ENCODE measurements at places on chromosomes 1 and 21.

GRCh38 chr1:209402697-209403096 lies 180.8 kb upstream of the CAMK1G start:
- DNase-seq = no peak

DNA sequence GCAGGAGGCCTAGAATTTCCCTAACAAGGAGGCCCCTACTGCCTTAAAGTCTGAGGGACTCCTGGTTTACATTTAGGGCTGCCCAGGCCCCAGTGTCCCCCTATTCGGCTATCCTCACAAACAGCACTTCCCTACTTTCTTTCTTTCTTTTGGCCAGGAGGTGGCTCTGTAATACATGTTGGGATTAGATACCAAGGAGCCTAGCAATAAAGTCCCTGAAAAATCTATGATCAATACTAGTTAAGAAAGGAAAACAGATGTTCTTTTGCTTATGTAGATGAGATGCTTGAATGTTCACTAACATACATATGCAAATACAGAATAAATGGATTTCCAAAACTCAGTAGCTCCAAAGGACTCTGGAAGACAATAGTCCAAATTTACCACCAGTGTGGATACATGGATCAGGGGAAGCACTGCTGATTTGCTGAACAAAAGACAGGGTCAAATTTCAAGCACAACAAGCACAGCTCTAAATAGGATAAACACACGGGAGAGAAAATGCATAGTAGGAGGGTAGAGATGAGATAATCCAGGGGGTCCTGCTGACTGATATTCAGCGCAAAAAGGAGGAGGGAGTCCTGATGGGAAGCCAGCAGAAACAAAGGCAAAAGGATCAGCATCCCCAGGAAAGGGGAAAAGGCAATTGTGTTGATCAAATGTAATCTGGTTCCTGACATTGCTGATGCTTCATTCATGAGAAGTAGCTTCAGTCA lies 240.0 kb downstream of the NUF2 start:
- DNase-seq = no peak

- no peak for DNase-seq
These were observed 109.7 kb downstream of the TSEN15 start for GRCh38 chr1:184161071-184161698.

DNA sequence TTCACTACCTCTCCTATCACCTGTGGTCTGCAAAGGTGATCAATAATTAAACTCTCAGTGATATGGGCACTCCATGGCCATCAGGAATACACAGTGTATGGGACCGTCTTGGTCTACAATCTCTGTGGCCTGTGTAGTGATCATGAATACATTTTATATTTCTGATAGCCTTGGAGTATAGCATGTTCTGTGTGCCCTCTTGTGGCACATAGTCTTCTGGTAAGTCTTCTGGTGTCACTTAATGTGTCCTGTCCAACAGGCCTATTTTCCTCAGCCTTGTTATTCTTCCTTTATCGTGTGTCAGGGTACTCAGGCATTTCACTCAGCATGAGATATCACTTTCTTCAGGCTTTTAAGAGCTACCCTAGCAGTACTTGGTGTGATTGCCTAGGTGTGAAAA lies 393.6 kb downstream of the AGBL4 start:
- no peak for DNase-seq

DNA sequence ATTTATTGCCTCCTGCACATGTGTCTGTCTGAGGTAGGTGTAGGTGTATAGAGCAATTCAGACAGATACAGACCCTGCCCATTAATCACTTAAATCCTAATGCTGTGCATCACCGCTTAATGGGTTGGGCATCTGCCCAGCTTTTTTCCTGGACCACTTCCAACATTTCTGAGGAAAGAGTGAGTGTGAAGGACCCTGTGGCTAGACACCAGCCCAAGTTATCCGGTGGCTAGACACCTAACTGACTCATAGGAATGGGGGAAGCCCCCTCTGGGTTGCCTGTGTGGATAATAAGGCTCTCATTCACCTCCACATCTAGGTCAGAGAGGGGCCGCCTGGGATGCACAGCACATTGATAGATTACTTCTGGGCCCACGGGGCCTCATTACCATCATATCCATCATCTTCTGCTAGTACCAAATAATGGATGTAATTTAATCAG lies 121.1 kb upstream of the RAVER2 start:
- DNase-seq = no peak

All from HS-27A (cell line).